ENCODE measurements at places on chromosomes 3 and 15.

GRCh38 chr3:195197765-195198425 lies 73.1 kb downstream of the XXYLT1 start:
- DNase-seq: no peak

- no peak for DNase-seq
Measured at GRCh38 chr15:62469478-62469873, 304.4 kb upstream of the C2CD4B start.

DNA sequence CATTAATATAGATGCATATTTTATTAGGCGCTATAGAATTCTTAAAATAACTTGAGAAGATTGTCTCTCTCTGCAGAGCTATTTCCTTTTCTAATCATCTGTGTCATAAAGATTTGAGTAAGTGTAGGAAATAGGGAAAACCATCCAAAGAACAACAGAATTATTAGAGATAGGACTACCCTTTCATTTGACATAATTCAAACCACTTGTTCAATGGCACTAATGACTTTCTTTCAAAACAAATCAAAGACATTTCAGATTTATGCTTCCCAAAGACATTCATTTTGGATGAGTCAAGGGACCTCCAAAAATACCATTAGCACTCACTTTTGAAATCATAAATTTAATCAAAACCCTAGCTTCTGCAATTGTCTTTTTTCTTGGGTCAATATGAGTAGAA lies 29.5 kb downstream of the PRICKLE2 start:
- DNase-seq: no peak

GRCh38 chr3:27105904-27106303 lies 263.3 kb downstream of the NEK10 start:
- DNase-seq: no peak

DNA sequence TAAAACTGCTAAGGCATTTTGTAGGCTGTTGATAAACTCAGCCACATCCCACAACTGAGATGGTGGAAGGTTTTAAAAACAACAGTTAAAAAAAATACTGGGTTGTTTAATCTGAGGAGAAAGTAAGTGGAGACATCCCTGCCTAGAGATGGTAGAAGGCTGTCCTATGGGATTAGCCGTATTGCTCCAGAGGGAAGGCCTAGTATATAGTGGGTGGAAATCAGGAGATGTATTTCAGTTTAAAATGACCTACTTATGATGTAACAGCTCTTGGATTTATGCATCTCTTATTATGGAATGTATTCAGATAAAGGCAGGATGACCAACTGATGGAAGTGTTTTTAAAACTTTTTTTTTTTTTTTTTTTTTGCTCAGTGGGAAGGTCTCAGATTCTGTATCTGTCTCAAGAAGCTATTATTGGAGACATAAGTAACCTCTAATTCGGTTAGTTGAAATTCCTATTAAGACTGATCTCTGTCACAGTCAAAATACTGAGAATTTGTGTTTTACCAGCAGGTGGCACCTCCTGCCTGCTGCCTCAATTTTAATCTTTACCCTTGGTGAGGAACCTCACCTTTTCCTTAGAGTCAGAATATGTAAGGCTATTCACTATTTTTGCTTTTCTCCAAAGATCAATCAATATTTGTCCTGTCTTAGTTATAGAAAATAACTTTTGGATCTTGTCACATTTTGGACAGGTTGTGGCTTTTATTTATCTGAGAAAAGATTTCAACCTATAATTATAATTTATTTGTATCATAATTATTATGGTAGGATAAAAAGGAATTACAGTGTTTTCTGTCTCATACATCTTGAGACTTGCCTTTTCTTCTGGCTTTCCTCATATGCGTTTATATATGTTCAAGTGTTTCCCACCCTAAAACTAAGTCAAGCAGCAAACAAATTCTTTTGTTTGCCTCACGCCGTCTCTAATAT lies 63.0 kb downstream of the VPS8 start:
- peak; percentile 43 for DNase-seq

GRCh38 chr3:13272831-13273603 lies 147.1 kb downstream of the NUP210 start:
- no peak for DNase-seq

- DNase-seq: no peak
Measured at GRCh38 chr3:168138421-168138820, 42.7 kb upstream of the GOLIM4 start.

DNA sequence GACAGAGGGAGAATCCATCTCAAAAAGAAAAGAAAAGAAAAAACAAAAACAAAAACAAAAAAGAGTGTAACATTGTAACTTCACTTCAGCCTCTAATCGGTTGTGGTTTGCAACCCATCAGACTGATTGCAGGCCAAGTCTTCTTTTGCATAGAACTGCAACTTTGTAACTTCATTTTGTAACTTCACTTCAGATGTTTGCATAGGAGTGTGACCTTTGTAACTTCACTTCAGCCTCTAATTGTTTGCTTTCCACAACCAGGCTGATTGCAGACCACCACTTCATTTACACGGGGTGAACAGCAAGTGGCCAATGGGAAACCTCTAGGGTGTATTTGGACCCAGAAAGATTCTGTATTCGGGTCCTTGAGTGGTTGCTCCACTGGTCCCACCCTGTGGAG lies 79.1 kb upstream of the CHMP2B start:
- DNase-seq: no peak
